ENCODE measurements at places on chromosomes 3 and 15. TPM values are rescaled to one million over a fixed set of nuclear protein-coding genes. Genes with fewer than 3 reads are reported as not detected.

DNA sequence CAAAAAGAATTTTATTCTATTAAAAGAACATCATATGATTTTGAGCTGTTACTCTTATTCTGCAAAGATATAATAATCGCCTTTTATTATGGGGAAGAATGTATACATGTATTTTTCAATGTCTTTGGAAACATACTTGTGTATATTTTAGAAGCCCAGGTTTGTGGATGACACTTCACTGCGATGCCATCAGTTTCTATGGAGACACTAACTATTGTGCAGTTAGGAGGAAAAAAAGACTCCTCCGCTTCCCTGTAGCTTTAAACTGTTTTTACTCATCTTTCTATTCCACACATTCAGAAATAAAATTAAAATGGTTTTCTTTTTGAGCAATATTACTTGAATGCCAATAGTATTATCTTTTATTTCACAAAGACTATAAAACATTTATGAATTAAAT is 305.0 kb downstream of the NLGN1 start:
- no peak for DNase-seq
- no peak overlapping the region for H3K4me3 ChIP-seq
- H3K27ac ChIP-seq = no peak overlapping the region

DNA sequence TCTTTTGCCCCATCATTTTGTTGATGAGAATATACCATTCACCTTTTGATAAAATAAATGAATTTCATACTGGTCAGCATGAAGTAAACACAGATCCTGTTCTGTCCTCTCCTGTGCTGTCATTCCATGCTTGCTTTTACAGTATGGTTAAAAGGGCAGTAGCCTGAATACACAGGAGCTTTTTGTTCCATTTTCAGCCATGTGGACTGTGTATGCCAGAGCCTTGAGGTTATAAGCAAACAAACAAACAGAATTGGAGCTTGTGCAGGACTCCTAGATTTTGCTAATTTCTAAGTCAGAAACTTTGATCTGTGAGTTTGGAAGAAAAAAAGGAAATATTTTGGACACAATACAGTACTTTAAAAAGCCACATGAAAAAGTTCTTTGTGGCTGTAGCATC is 91.9 kb downstream of the LRRC28 start:
- DNase-seq = no peak
- no peaks in the 10 kb centered on the region for H3K36me3 ChIP-seq
- H3K27ac ChIP-seq = no peak overlapping the region
- H3K4me1 ChIP-seq = no peaks in the 10 kb centered on the region
- H3K4me3 ChIP-seq = no peak overlapping the region

DNA sequence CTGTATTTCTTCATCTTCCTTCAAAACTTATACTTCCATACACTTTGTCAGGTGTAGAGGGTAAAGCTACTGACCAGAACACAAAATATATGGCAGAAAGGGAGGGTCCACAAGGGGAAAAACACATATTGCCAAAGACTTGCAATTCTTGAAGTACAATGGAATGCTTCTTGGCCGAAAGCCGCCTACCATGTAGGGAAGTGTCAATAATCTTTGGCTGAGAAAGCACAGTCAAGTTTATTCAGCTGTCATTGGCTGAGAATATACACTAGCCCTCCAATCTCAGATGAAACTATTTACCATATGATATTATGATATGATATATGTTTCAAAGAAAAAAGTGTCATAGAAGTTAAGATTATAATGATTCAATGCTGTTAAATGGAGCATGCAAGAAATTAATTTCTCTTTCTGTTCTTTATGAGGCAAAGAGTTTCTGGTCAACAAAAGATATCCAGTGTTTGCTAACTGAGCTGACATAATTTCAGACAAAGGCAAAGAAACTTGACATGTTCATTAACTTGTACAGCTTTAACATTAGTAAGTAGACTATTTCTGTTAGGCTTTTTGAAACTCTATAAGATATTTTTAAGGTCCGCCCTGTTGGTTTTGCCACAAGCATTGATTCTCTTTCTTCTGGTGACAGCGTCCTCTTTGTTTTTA is 89.0 kb upstream of the LPP start:
- no peaks in the 10 kb centered on the region for H3K27me3 ChIP-seq
- no peaks in the 10 kb centered on the region for H3K36me3 ChIP-seq
- no peak overlapping the region for H3K27ac ChIP-seq
- DNase-seq = no peak
- H3K4me3 ChIP-seq = no peak overlapping the region
- no peaks in the 10 kb centered on the region for H3K4me1 ChIP-seq

DUOXA2 gene
- not detected for total RNA-seq

MUC13 gene
- total RNA-seq = 0.13 TPM

ALCAM gene
- 32.3 TPM for total RNA-seq

MESP1 gene
- total RNA-seq = 6.4 TPM

COL6A5 gene
- total RNA-seq = not detected
